ENCODE measurements at places on chromosomes 11 and 22. TPM values are rescaled to one million over a fixed set of nuclear protein-coding genes. Genes with fewer than 3 reads are reported as not detected.
A peak's percentile ranks its signal among the peaks of the same experiment; 100 is the strongest.

MUC5AC gene
- polyA plus RNA-seq = not detected

HTR3A gene
- polyA plus RNA-seq = not detected

OR5P2 gene
- not detected for polyA plus RNA-seq

DNA sequence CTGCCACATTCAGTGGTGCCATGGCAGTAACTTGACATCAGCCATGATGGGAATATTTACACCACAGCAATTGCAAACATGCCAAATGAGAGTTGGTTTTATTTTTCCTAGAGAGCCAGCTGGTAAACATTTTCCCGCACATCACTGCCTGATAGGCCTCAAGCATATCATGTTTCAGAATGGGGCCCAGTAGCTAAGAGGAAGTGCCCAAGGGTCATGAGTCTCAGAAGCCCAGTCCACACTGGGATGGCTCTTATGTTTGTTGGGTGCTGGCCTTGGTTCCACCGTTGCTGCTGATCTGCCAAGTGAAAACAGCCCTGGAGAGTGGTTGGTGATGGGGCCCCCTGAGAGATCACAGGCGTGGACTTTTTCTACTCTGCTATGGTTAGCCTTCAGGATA, 64.3 kb upstream of the NAV2 start:
- no peak overlapping the region for H3K4me3 ChIP-seq
- H3K36me3 ChIP-seq = no peaks in the 10 kb centered on the region

- H3K4me3 ChIP-seq = no peak overlapping the region
- no peaks in the 10 kb centered on the region for H3K36me3 ChIP-seq
- no peaks in the 10 kb centered on the region for H3K4me1 ChIP-seq
- H3K27me3 ChIP-seq = no peaks in the 10 kb centered on the region
These were observed 351.5 kb downstream of the TBC1D22A start for GRCh38 chr22:47113853-47114415.

DNA sequence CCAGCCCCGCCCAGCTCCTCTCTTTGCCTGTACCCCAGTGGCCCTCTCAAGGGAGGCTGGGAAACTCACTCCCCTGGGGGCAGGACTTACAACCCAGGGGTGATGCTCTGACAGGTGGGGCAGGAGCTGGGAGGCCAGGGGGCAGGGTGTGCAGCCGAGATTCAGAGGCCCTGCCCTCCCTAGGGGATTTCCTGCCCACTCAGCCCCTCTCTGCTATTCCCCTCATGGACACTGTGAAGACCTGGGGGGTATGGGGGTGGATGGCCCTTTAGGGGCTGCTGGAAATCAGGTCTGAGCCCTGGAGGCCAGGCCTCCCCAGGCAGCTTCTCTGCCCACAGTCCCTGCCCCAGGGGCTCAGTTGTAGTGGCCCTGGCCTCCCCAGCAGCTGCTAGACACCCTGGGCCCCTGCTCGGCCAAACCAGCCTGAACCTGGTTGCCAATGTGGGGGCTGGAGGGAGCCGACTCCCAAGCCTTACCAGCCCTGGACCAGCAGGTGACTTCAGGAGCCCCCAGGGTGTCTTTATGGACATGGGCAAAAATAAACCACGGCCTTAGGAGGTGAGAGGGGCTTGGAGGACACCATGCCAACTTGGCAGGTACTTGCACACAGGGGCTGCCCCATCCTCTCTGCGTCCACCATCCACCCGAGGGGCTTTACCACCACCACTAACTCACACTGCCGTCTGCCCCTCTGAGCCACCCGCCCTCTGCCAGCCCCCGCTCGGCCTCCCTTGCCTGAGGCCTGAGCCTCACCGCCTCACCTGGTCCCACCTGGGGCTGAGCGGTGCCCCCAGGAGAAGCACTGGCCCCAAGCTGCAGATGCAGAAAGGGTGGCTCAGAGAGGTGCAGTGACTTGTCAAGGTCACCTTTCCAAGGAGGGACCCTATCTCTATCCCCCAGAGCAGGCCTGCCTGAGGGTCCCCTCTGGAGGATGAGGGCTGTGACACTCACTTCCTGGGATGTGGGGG, 2.8 kb upstream of the PHLDA2 start:
- peaks cover 50% of the 10 kb centered on the region for H3K27me3 ChIP-seq
- no peak for DNase-seq
- H3K27ac ChIP-seq = no peak overlapping the region
- no peaks in the 10 kb centered on the region for H3K36me3 ChIP-seq

DNA sequence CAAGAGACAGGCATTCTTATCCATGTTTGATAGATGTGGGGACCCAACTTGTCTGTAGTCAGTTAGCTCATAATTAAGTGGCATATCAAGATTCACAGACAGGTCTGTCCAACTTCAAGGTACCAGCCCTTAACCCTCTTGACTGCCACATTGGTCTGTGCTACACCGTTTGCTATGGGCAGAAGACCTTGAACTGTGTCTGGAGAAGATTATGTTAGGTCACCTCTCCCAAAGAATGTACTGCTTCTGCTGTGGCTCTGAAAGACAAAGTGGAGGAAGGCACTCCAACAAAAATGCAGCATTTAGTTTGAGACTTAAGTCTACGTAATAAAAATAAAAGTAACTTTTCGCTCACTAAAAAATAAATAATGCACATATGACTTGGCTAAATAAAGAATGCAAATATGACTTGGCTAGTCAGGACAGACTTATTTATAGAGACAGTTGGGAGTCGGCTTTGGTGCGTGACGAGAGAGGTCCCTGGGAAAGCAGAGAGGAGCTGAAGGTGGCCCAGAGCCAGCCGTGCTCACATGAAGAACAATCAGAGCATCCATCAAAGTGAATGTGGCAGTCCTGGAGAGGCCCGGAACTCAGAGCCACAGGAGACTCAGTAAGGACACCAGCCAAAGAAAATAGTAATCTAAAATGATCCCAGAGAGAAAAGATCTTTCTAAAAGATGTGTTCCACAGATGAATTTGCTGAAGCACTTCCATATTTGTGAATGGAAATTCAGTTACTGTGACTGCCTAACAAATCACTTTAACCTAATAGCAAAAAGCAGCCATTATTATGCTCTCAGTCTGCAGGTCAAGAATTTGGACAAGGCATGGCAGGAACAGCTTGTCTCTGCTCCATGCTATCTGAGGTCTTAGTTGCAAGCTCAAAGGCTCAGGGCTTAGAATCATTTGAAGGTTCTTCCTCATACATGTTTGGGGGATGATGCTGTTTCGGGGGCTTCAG, 35.0 kb downstream of the CWC15 start:
- no peaks in the 10 kb centered on the region for H3K4me1 ChIP-seq
- no peak overlapping the region for H3K4me3 ChIP-seq
- H3K27ac ChIP-seq = no peak overlapping the region
- H3K27me3 ChIP-seq = no peaks in the 10 kb centered on the region

- no peaks in the 10 kb centered on the region for H3K4me1 ChIP-seq
- DNase-seq = peak; percentile 10
- no peaks in the 10 kb centered on the region for H3K36me3 ChIP-seq
- H3K4me3 ChIP-seq = no peak overlapping the region
- H3K27ac ChIP-seq = no peak overlapping the region
- no peaks in the 10 kb centered on the region for H3K27me3 ChIP-seq
These were observed 83.5 kb upstream of the EIF3D start for GRCh38 chr22:36612458-36612857.

DNA sequence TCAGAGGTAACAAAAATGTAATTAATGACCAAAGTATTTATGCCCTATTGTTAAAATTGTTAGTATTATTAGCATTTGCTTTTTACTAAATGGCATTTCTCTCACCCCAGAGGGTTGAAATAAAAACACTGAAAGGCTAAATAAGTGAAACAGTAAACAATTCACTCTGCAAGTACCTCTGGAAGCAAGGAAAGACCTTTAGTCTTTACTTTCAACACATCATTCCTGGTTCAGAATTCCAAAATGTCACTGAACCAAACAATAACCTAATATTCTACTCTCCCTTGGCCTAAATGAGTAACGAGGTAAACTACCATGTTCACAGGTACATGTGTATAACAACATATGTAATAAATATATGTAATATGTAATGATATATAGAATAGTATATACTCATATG, 369.3 kb downstream of the TTC28 start:
- no peaks in the 10 kb centered on the region for H3K4me1 ChIP-seq
- H3K27me3 ChIP-seq = no peaks in the 10 kb centered on the region
- H3K4me3 ChIP-seq = no peak overlapping the region

GRCh38 chr11:7977232-7977917, 9.8 kb upstream of the EIF3F start:
- H3K27ac ChIP-seq = no peak overlapping the region
- no peaks in the 10 kb centered on the region for H3K4me1 ChIP-seq
- peak; percentile 73 for DNase-seq
- H3K4me3 ChIP-seq = no peak overlapping the region
- no peaks in the 10 kb centered on the region for H3K27me3 ChIP-seq
